Activated CD4-positive, alpha-beta memory T cell treated with anti-CD3 and anti-CD28 coated beads, Interleukin-2, amount 10 ng/mL, durations not matched to agents 7 days and 5 days (primary cell): ENCODE measurements at places on chromosomes 13 and 19. TPM values are rescaled to one million over a fixed set of nuclear protein-coding genes. Genes with fewer than 3 reads are reported as not detected.
A peak's percentile ranks its signal among the peaks of the same experiment; 100 is the strongest.

Gene RNF126
- total RNA-seq, result 82.2 TPM

Gene GRIN2D
- total RNA-seq, result 0.18 TPM

Gene PCSK4
- total RNA-seq, result 3.6 TPM

Gene IL17D
- not detected for total RNA-seq

Gene POU2F2
- total RNA-seq, result 31.3 TPM

Gene NCAN
- not detected for total RNA-seq

Gene HMGB1
- total RNA-seq, result 615 TPM

Gene LYPD3
- 0.63 TPM for total RNA-seq

Gene OR7C1
- total RNA-seq, result not detected

Gene ASF1B
- 93.5 TPM for total RNA-seq

Gene CD37
- total RNA-seq, result 278 TPM

Gene CEACAM4
- not detected for total RNA-seq

Gene GJB2
- 5.8 TPM for total RNA-seq

Gene CFAP97D2
- not detected for total RNA-seq

Gene DCT
- not detected for total RNA-seq

Gene LATS2
- total RNA-seq, result 11.8 TPM

Gene CALR3
- total RNA-seq, result not detected

Gene ACER1
- 0.30 TPM for total RNA-seq

Gene PSG1
- total RNA-seq, result not detected

Gene JAK3
- 237 TPM for total RNA-seq

- DNase-seq, result no peak
Measured at GRCh38 chr13:47039106-47039505, 142.3 kb upstream of the HTR2A start.

DNA sequence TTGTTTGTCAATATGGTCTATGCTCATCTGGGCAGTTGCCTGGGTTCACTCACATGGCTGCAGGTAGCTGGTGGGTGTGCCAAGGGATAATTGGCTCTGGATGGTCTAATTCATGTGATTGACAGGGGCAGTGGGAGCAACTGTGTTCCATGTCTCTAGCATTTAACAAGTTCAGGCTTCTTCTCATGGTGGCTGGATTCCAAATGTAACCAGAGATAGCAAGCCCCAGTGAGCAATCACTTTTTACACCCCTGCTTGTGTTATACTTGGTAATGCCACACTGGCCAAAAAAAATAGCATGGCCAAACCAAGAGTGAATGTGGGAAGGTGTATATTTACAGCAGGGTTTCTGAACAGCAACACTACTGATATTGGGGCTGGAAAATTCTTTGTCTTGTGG is 89.6 kb upstream of the TNFSF11 start:
- DNase-seq, result no peak

DNA sequence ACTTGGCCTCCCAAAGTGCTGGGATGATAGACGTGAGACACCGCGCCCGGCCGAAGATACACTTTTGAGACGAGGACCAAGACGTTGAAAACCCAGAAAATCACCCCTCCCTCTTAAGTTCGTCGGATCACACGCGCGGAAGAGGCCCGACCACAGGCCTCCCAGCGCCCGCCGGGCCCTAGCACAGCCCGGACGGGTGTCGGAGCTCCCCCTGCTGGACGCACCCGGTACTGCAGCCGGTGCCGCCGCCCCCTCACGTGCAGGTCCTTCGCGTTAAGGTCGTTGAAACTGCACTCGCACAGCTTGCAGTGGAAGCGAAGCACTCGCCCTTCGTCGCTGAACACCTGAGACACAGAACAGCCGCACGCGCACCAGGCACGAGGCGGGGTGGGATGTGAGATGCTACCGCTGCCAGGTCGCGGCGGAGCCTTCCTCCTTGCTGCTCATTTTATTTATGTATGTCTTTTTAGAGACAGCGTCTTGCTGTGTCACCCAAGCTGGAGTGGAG is 35.7 kb upstream of the MATK start:
- DNase-seq, result peak; percentile 91

GRCh38 chr19:4369109-4369887 is 25.9 kb downstream of the MPND start:
- peak; percentile 87 for DNase-seq

- no peak for DNase-seq
Measured at GRCh38 chr13:42544246-42544926, 29.6 kb upstream of the TNFSF11 start.

- no peak for DNase-seq
Measured at GRCh38 chr19:44957526-44957925, 2.3 kb downstream of the CLPTM1 start.

GRCh38 chr13:85282876-85283275 is 516.3 kb downstream of the SLITRK6 start:
- DNase-seq, result no peak

GRCh38 chr19:39174558-39175544 is 21.9 kb upstream of the NCCRP1 start:
- no peak for DNase-seq

- DNase-seq, result no peak
Measured at GRCh38 chr13:24249624-24250023, 59.8 kb upstream of the C1QTNF9 start.

- DNase-seq, result no peak
Measured at GRCh38 chr13:80139196-80139595, 201.7 kb downstream of the SPRY2 start.

- no peak for DNase-seq
Measured at GRCh38 chr19:16609511-16610200, 18.3 kb downstream of the MED26 start.

DNA sequence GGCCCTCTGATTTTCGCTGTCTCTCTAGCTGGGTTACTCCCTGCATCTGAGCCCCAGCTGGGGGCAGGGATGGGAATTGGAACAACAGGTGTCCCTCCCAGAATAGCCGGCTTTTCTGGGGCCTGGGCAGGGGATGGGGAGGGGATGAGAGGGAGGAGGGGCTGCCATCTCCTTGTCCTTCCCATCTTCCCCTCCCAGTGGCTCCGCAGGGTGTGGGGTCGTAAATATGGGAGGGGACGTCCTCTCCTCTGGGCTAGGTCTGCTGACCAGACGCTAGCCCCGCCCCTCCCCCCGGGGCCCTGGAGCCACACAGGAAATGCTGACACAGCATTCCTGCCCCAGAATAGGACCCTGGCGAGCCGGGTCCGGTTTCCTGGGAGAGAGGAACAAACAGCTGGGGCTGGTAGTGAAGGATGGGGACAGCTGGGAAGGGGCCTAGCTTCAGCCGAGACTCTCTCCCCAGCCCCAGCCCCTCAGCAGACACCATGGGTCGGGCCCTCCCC is 1.1 kb downstream of the RYR1 start:
- DNase-seq, result no peak

DNA sequence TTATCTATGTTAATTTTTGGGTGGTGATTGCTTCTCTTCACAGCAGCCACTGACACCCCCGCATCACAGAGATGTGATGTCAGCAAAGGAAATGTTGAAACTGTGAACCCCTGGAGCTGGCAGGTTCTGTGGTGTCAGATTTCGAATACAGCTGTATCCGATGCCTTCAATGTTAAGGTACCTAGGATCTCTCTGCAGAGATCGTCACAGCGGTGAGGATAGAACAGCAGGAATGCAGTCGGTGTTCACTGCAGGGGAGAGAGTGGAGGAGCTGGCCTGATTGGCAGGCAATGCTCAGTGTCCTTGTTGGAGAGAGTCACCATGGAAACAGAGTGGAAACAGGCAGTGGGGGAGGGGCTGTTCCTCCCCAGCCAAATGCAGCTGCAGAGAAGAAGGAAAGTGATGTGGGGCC is 79.5 kb upstream of the ZNF835 start:
- no peak for DNase-seq

DNA sequence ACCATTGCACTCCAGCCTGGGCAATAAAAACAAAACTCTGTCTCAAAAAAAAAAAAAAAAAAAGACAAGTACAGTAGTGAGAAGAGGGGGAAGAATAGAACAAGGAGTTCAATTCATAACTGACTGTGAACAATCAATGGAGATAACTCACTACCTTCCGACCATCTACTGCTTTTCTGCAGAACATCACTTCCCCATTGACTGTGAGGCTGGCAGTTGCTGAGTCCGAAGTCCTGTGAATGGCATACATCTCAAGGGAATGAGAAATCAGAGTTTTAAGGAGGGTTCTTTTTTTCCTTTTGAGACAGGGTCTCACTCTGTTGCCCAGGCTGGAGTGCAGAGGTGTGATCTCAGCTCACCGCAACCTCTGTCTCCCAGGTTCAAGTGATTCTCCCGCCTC is 11.2 kb downstream of the ZNF565 start:
- DNase-seq, result no peak

- no peak for DNase-seq
Measured at GRCh38 chr19:42333018-42333417, 7.6 kb downstream of the MEGF8 start.

GRCh38 chr19:53165691-53166091 is 6.8 kb upstream of the ZNF347 start:
- DNase-seq, result no peak
